Nucleus accumbens (tissue), 56 donors: ENCODE measurements at places on chromosomes 12 and 14.

- DNase-seq, result no peak
These were observed 38.4 kb downstream of the EAPP start for GRCh38 chr14:34501004-34501580.

- DNase-seq, result no peak
These were observed 346.8 kb downstream of the ATP23 start for GRCh38 chr12:58288190-58288589.

GRCh38 chr14:84436528-84436927 lies 1093.4 kb upstream of the FLRT2 start:
- DNase-seq, result no peak

GRCh38 chr12:90909069-90909770 lies 45.8 kb downstream of the CCER1 start:
- no peak for DNase-seq

DNA sequence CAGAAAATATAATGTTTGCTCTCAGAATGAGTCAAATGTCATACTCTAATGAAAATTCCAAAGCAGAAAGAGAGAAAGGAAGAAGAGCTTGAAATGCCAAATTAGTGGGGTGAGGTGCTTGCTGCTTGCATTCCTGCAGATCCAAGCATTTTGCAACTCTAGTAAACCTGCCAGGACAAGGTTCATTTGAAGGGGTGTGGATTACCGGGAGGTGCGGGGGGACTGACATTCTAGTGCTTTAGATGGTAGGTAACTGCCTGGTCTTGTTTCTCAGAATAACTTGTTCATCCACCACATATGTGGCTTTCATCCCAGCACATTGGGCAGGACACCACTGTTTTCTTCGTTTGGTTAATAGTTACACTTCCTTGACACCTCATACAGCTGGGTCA lies 144.4 kb downstream of the AKAP6 start:
- no peak for DNase-seq

GRCh38 chr12:6281081-6281809 lies 29.2 kb upstream of the PLEKHG6 start:
- no peak for DNase-seq

DNA sequence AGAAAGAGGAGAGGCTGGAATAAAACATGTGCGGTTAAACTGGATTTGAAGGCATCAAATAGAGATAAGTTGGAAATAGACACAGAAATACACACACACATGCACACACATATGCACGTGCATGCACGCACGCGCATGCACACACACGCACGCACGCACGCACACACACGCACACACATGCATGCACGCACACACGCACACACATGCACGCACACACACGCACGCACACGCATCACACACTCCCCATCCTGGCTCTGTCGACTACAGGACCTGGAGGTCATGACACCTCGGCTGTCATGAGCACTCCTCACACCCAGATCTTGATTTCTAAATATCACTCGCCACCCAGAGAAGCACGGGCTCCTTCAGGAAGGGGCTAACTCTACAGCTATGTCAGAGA lies 51.8 kb downstream of the RIMBP2 start:
- DNase-seq, result no peak

DNA sequence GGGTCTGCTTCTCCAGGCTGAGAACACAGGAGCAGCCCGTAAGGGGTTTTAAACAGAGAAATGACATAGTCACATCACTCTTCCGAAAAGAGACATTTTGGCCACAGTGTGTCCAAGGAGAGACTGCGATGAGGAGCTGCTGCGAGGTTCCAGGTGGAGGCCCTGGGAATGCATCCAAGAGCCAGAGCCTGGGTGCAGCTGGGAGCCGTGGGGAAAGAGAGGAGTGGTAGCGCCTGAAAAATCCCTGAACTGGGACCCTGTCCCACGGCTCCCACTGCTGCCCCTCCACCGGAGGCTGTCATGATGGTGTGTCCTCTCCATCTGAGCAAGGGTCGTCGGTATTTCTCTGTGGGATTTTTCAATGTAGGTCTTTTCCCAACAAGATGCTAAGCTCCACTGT lies 146.9 kb downstream of the BCL11B start:
- DNase-seq, result no peak

GRCh38 chr12:94558612-94559011 lies 91.7 kb downstream of the TMCC3 start:
- no peak for DNase-seq

DNA sequence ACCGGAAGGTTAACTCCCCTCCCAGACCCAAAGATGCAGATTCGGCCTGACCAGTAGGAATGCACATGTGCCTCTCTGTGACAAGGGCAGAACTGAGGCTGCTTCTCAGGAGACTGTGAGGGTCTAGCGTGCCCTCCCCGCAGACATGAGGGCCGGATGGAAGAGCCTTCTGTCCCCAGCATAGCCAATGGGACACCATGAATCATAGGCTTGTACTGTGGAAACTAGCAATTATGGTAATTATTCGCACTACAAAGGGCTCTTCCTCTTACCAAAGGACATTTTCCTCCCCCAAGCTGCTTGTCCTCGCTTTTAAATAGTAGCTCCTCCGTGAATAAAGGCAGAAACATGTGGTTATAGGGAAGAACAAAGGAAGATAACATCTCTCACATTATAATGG lies 6.2 kb downstream of the COA8 start:
- DNase-seq, result no peak

DNA sequence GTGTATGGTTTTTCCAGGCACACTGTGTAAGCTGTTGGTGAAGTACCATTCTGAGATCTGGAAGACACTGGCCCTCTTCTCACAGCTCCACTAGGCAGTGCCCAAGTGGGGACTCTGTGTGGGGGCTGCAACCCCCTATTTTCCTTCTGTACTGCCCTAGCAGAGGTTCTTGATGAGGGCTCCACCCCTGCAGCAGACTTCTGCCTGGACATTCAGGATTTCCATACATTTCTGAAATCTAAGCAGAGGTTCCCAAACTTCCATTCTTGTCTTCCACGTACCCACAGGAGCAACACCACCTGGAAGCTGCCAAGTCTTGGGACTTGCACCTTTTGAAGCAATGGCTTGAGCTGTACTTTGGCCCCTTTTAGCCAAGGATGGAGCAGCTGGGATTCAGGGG lies 85.2 kb upstream of the PRMT8 start:
- DNase-seq, result no peak

DNA sequence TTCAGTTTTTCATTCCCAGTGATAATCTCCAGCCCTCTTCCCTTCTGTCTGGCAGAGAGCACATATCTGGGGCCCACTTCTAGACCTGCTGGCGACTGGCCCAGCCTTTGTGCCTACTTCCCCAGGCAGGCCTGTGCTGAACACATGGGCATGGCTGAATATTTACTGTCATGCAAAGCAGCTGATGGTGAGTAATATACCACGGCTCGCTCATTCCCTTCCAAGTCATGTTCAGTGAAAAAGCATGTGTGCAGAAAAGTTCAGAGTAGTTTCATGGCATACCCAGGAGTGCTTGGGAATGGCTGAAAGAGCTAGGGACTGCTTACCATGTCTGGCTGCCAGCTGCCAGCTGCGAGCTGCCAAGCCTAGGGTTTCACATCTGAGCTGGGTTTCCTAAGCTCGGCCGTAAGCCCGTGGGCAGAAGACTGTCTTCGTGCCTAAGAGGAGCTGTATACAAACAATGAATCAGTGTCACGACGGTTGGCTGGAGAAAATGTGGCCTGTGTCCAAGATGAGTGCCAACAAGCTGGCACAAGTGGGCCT lies 179.9 kb upstream of the PELI2 start:
- peak; percentile 59 for DNase-seq

- DNase-seq, result no peak
These were observed 4.1 kb upstream of the ACVR1B start for GRCh38 chr12:51947246-51947996.

GRCh38 chr12:85310025-85310424 lies 30.0 kb downstream of the ALX1 start:
- no peak for DNase-seq

DNA sequence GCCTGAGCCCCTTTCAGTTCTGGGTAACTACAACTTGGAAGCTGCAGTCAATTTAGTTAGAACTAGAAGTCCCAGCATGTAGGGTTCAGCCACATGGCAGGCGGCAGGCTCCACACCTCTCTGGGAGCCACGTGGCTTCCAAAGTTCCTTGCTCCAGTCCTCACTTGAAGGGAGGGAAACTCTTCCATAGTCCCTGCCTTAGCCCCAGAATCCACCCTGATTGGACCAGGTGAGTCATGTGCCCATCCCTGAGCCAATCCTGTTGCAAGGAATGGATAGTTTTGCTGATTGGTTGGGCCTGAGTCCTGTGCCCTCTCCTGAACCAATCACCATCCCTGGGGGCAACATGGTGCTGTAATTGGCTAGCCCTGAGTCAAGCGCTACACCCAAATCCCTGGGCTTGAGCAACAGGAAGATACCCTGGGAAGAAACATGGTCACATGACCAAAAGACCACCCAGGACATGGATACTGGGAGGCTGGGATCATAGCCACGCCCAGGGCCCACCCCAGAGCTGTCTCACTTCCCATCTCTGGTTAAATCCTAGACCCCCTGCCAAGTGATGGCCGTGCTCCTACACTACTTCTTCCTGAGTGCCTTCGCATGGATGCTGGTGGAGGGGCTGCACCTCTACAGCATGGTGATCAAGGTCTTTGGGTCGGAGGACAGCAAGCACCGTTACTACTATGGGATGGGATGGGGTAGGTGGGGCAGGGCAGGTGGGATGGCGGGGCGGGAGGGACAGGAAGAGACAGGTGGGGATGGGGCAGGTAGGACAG lies 154.7 kb downstream of the ADGRD1 start:
- no peak for DNase-seq

DNA sequence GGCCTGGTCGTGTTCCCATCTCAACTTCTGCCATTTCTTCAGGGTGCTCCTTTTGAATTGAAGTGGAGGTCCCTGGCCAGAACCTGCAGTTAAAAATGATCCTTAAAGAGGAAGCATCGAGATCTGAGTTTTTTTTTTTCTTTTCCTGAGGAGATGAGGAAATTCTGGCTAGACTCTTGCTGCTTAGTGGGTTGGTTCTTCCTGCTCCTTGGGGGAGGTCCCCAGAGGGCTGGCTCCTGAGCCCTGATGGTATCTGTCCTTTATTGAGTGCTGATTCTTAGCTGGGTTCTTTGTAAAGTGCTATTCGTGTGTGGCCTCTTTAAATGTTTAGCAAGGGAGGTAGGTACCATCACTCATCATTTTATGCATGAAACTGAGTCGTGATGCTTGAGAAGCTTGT lies 11.7 kb downstream of the PELI2 start:
- DNase-seq, result no peak

GRCh38 chr14:65321370-65321875 lies 91.1 kb upstream of the FUT8 start:
- no peak for DNase-seq

GRCh38 chr14:62956413-62956812 lies 88.8 kb downstream of the KCNH5 start:
- DNase-seq, result no peak

DNA sequence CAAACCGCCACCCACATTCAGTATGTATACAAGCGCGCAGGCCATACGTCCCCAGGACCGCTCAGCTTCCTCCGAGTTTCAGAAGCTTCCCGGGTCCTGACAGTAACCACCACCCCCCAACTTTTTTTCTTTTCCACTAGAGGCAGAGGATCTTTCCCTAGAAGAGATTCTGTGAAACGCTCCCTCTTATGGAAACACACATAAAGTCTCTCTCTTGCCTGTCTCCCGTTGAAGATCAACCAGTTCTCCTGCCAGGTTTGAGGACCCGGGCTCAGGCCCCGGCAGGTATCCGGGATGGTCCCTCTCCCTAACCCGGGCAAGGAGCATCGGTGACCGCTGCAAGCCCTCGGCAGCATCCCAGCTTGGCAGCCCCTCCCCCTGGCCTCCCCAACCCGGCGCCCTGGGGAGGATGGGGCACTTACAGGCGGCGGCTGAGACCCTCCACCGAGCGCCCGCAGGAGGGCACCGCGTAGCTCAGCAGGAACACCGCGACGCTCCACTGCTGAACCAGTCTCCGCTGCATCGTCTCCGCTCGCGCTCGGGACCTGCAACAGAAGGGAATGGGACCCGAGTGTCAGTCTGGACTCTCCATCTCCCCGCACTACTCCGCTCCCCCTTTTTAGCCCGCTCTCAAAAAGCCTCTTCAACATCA lies 3.4 kb downstream of the PTHLH start:
- no peak for DNase-seq

DNA sequence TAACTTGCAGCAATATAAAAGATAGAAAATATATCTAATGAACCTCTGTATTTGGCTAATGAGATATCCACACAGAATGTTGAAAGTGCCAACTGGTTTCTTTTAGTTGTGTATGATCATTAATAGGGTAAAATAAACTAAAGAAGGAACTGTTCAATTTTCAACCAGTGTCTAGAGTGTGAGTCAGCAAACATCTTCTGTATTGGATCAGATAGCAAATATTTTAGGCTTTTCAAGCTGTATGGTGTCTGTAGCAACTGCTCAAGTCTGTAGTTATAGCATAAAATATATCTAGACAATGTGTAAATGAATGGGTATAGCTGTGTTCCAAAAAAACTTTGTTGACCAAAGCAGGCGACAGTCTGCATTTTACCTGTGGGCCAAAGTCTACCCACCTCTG lies 23.5 kb upstream of the NOVA1 start:
- DNase-seq, result no peak

- DNase-seq, result no peak
These were observed 44.7 kb upstream of the GALNT9 start for GRCh38 chr12:132373901-132374611.

DNA sequence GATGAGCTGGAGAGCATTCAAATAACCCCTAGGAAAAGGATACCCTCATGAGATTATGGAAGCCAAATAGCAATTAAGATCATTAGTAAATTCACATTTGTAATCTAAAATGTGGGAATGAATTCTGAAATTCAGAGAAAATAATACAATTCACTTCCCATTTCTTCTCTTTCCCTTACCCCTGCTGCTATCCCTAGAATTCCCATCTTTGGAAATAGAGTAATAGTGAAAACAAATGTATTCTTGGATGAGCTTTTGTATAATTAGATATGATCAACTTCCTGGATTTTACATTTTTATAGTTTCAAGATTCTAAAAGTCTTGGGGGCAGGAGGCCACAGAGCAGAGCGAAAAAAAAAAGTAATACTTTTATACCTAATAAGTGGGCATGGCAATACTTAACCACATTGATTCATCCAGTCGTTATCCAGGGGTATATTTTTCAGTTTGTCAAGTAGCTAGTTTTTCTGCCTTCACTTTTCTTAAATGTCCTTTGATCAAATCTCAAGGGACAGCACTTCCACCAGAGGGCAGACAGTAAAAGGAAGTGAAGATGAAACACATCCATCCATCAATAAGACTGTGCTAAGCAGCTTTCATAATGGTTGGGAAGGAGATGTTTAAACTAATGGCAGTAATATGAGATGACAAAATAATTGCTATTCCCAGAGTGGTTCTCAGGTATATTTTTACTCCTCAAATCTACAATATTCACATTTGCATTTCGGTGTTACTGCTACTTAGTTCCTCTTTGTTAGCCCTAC lies 401.3 kb downstream of the DIO2 start:
- DNase-seq, result no peak
